ENCODE measurements at places on chromosomes 4 and X. TPM values are rescaled to one million over a fixed set of nuclear protein-coding genes. Genes with fewer than 3 reads are reported as not detected.

XK gene
- total RNA-seq, result 7.7 TPM

BANK1 gene
- 0.78 TPM for total RNA-seq

PPP2R2C gene
- total RNA-seq, result 7.2 TPM

VCX3B gene
- 0.21 TPM for total RNA-seq

ANOS1 gene
- total RNA-seq, result 4.3 TPM

LNX1 gene
- 4.4 TPM for total RNA-seq

TMEM33 gene
- 27.1 TPM for total RNA-seq

C4orf36 gene
- total RNA-seq, result 2.3 TPM

UGT2B15 gene
- total RNA-seq, result not detected

KCNE5 gene
- 0.47 TPM for total RNA-seq

VCX2 gene
- not detected for total RNA-seq

PAK3 gene
- 1.3 TPM for total RNA-seq

EPHA5 gene
- 0.57 TPM for total RNA-seq

SMARCAD1 gene
- 13.9 TPM for total RNA-seq

GPR173 gene
- 2.6 TPM for total RNA-seq

GPR119 gene
- total RNA-seq, result not detected

GAGE2A gene
- total RNA-seq, result not detected

ARMCX2 gene
- total RNA-seq, result 50.7 TPM

CT45A10 gene
- total RNA-seq, result not detected

SHISA3 gene
- total RNA-seq, result 3.5 TPM

PAGE2 gene
- not detected for total RNA-seq

TSPAN6 gene
- 8.5 TPM for total RNA-seq

HTRA3 gene
- total RNA-seq, result 133 TPM

GPR78 gene
- total RNA-seq, result not detected

PGAM4 gene
- 0.34 TPM for total RNA-seq

OPRPN gene
- total RNA-seq, result not detected

OTUD6A gene
- total RNA-seq, result not detected

ING2 gene
- total RNA-seq, result 10.5 TPM

PAGE1 gene
- not detected for total RNA-seq

GPRASP1 gene
- total RNA-seq, result 18.0 TPM

SHROOM4 gene
- 12.9 TPM for total RNA-seq

Measured in right cardiac atrium (tissue), 5 donors.